ENCODE measurements at places on chromosomes 16 and 17.
A peak's percentile ranks its signal among the peaks of the same experiment; 100 is the strongest.

GRCh38 chr17:65055280-65055707, 1.2 kb downstream of the GNA13 start:
- no peak for DNase-seq

DNA sequence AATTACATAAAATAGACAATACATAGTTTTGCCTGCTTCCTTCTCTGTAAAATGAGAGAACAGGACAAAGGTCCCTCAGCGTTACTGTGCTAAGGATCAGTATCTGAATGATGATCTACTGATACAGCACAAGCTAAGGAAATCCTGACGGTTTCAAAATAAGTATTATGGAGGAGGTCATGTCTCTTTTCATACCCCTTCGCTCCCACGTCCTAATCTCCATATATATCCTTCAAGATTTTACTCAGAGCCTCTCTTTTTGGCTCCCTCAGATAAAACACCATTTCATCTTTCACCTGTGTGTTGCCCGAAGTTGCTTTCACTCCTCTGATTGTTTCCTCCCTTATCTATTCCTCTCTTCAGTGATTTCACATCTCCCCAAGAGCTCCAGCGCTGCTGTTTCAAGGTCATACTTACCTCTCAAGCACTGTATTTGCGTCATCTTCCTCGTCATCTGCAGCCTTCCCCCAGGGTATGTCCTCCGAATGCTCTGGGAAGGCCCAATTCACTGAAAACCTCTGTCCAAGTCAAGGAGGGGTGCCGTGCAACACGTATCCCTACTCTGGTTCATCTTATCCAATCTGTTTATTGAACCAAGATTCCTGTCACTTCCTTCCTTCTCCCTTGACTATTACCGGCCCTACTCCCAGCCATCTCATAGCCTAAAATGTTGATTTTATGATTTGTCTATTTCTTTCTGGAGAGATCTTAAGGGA, 1.2 kb upstream of the BLTP2 start:
- no peak for DNase-seq

- peak; percentile 80 for DNase-seq
These were observed 40.9 kb downstream of the TMEM235 start for GRCh38 chr17:78272181-78272913.

- DNase-seq: peak; percentile 48
These were observed 1.2 kb downstream of the CBX4 start for GRCh38 chr17:79837888-79838521.

GRCh38 chr16:13793841-13794409, 126.0 kb upstream of the ERCC4 start:
- no peak for DNase-seq

- DNase-seq: no peak
These were observed 77.0 kb downstream of the CACNG1 start for GRCh38 chr17:67121316-67121891.

DNA sequence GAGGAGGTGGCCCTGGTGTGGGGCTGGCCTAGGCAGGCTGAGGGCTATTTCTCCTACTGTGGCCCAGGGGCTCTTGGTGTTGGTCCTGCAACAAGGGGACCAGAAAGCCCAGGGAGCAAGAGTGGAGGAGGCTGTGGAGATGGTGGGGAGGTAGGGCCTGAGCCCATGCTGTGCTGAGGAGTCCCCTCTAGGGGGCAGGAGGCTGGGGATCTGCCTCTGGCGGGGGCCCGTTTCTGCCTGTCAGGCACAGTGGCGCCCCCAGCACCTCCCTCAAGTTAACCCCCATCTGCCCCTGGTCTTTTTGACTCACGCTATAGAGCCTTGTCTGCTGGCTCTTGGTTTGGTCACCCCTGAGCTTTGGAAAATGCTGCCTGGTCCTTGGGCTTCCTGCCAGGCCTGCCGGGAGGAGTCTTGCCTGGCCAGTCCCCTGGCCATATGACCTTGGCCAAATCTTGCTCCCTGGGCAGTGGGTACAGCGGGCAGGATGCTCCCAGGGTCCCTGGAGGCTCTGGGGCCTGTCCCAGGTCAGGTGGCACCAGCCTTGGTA, 5.9 kb downstream of the BAIAP2 start:
- DNase-seq: no peak

- no peak for DNase-seq
These were observed 17.1 kb downstream of the LIG3 start for GRCh38 chr17:34997355-34997862.

DNA sequence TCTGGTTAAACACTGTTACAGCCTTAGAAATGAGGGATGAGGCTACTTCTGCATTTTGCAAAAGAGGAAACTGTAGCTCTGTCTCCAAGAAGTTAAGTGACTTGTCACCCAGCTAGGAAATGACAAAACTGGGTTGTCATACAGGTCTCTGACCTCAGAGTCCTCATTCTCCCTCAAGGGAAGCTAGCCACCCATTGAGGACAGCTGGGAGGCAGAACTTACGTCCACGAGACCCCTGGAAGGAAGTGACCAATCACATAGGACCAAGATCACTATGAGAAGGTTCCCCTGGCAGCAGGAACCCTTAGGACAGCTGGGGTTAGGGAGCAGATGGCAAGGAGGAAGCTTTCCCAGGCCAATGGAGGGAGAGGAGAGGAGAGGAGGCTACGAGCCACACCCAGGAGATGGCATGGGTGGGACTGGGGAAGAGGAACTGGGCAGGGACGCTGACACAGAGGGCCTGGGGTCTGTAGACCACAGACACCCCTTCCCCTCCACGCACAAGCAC, 11.2 kb downstream of the METTL22 start:
- no peak for DNase-seq

DNA sequence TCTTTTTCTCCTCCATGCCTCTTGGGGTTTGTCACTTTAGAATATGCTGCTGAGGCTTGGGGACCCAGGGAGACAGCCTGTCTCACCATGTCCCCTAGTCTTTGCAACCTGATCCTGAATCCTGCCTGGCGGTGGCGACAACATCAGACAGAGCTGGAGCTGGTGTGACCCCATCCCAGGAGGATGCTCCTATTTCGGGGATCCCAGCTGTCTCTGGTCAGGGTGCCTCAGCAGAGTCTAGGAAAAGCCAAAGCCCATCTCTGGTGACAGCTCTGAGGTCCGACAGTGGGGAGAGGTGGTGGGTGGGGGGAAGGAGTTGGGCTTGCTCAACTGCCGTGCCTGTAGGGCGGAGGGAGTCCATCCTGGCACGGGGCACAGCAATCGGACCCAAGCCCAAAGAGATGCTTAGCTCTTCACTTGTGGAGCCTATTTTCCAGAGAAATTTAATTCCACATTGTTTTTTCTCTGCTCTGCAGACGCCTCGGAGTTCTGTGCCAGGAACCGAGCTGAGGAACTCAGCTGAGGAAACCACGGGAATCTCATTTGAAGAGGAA, 10.3 kb upstream of the TNS4 start:
- DNase-seq: no peak

DNA sequence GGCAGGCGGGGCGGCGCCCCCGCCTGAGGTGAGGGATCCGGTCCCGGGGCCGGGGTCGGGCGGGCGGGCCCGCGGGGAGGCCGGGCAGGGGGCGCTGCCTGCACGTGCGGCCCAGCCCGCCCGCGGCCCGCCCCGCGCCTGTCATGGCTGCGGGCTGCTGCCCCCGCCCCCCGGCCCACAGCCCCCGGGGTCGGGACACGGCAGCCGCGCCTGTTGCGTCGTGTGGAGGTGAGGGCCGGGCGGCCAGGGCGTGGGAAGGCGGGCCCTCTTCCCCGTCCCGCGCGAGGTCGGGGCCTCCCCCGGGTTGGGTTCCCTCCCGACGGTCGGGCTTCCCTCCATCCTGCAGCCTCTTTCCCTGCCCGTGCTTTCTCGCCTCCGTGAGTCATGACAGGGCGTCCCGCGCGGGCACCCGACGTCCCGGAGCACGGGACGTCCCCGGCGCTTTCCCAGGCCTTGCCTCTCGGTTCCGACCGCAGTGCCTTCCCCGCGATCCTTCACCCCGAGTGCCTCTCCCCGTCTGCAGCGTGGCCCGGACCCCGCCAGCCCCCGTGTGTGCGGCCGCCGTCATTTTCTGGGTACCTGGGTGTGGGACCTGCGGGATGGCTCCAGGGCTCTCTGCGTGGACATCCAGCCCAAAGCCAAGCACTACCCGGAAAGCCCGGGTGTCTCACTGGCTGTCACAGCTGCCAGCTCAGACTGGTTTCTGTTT, 76.7 kb downstream of the CHD9 start:
- peak; percentile 25 for DNase-seq

- no peak for DNase-seq
These were observed 17.0 kb downstream of the GJD3 start for GRCh38 chr17:40347319-40348135.

GRCh38 chr17:4973256-4974114, 5.9 kb upstream of the SPAG7 start:
- no peak for DNase-seq

GRCh38 chr17:55301521-55302406, 37.0 kb downstream of the HLF start:
- no peak for DNase-seq

DNA sequence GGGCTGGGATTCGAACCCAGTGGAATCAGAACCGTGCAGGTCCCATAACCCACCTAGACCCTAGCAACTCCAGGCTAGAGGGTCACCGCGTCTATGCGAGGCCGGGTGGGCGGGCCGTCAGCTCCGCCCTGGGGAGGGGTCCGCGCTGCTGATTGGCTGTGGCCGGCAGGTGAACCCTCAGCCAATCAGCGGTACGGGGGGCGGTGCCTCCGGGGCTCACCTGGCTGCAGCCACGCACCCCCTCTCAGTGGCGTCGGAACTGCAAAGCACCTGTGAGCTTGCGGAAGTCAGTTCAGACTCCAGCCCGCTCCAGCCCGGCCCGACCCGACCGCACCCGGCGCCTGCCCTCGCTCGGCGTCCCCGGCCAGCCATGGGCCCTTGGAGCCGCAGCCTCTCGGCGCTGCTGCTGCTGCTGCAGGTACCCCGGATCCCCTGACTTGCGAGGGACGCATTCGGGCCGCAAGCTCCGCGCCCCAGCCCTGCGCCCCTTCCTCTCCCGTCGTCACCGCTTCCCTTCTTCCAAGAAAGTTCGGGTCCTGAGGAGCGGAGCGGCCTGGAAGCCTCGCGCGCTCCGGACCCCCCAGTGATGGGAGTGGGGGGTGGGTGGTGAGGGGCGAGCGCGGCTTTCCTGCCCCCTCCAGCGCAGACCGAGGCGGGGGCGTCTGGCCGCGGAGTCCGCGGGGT, at the start of gene CDH1:
Gene CDH1 (plus strand): TSS at position 247 of the 684 bp plus-strand sequence. CDS start 124 bp downstream, at position 371.
- peak; percentile 32 for DNase-seq

GRCh38 chr16:14609716-14610115, 20.3 kb downstream of the PARN start:
- no peak for DNase-seq
